NCI-H774 (cell line): ENCODE measurements at places on chromosomes 4 and X.

- no peak for DNase-seq
These were observed 25.4 kb upstream of the ACSL1 start for GRCh38 chr4:184851200-184851541.

- DNase-seq: peak; percentile 25
These were observed 54.5 kb upstream of the EXOC1L start for GRCh38 chr4:55765070-55765469.

DNA sequence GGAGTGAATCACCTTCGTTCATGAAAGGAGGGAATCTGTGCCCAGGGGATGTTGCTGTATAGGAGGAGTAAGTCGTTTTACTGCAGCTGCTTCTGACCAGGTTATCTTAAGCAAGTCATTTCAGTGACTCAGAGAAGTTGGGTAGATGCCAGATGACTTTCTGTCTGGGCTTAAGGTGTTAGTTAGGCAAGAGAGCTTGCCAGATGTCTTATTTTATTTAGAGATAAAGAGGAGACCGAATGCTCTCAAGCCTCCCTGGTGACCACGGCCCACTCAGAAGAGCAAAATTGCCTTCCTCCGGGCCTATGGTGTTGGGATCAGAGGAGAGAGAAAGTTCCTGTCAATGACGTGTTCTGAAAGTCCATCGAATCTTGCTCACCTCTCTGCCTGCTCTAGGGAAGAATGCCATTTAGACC lies 16.3 kb upstream of the ZNF827 start:
- no peak for DNase-seq

- DNase-seq: no peak
These were observed 42.2 kb downstream of the CASK start for GRCh38 chrX:41881166-41881565.

GRCh38 chr4:123415977-123416376 lies 19.4 kb downstream of the SPRY1 start:
- DNase-seq: no peak
